ENCODE measurements at places on chromosomes 3 and 15. TPM values are rescaled to one million over a fixed set of nuclear protein-coding genes. Genes with fewer than 3 reads are reported as not detected.

Gene C15orf62
- total RNA-seq, result not detected

Gene CATSPER2
- 4.2 TPM for total RNA-seq

Gene CX3CR1
- 5.9 TPM for total RNA-seq

Gene CCR9
- not detected for total RNA-seq

Gene RLBP1
- 0.98 TPM for total RNA-seq

Gene KCNMB3
- total RNA-seq, result 1.7 TPM

Gene GNB4
- 106 TPM for total RNA-seq

Gene ZNF619
- 4.2 TPM for total RNA-seq

Gene GPR62
- 0.25 TPM for total RNA-seq

Gene GOLGA8G
- total RNA-seq, result not detected

Gene KBTBD13
- not detected for total RNA-seq
